HS-27A (cell line): ENCODE measurements at places on chromosomes 2 and 18.

DNA sequence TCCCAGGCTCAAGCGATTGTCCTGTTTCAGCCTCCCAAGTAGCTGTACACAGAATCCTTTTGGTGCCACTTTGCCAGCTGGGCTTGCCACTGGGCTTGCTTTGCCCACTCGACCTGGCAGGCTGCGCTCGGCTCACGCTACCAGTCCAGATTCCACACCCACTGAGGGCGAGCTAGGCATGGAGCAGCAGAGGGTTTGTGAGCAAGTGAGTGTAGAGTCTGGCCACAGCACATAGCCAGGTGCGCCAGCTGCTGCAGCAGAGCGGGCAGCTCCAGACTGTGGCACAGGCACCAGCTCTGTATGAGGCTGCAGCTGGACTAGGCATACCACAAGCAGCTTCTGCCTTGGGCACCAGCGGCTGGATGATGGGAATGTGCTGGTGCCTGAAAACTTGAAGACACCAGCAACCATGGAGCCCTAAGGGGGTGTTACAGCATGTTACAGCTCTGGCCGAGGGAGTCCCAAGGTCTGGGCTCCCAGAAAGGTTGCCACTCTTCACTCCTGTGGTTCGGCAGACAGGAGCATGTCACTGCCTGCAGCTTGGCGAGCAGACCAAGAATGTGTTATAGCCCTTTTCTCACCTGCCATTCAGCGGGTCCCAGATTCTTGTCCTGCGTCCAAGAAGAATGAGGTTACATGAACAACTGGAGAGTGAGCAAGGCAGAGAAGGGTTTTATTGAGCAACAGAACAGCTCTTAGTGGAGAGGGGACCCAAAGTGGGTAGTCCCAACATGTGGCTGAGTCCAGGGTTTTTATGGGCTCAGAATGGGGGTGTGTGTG, 12.9 kb downstream of the SMARCAL1 start:
- no peak for DNase-seq

GRCh38 chr2:68052717-68053422, 9.9 kb downstream of the C1D start:
- no peak for DNase-seq

- peak; percentile 97 for DNase-seq
Measured at GRCh38 chr2:12325806-12326205, 390.9 kb upstream of the TRIB2 start.

DNA sequence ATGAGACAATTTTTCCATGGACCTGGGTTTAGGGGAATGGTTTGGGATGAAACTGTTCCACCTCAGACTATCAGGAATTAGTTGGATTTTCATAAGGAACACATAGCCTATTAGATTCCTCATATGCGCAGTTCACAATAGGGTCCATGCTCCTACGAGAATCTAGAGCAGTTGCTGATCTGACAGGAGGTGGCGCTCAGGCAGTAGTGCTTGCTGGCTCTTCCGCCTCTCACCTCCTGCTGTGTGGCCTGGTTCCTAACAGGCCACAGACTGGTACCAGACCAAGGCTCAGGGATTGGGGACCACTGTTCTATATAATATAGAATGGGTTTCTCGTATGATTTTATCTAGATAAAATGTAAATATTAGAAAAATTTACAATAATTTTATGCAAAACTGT, 338.7 kb downstream of the CPS1 start:
- DNase-seq, result no peak

GRCh38 chr2:117997872-117998454, 15.9 kb downstream of the CCDC93 start:
- no peak for DNase-seq

DNA sequence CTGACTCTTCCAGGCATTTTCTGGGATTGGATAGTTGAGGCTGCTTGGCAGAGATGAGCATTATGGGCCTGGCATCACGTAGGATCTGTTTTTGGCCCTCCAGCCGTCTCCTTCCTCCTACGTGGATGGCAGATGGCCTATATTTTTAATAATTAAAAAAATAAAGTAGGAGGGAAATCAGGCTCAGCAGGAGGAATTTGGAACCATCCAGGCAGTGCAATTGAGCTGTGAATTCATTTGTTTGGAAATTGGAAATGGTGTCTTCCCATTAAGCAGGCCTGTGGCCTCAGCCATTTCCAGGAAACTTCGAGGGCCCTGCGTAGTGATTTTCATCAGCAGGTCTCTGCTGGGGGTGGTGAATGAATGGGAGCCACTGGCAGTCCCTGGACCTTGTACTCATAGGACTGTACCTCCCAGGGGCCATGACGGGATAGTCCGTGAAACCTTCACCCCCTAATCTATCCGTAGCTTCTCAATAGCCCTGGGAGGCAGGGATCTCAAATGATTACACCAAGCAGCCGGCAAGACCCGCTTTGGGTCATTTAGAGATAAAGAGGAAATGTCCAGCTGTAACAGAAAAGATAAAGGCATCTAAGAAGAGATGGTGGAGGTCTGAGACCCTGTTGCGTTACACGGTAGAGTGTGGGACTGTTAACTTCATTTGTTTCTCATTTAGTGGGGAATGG, 73.1 kb upstream of the TNP1 start:
- DNase-seq, result no peak

DNA sequence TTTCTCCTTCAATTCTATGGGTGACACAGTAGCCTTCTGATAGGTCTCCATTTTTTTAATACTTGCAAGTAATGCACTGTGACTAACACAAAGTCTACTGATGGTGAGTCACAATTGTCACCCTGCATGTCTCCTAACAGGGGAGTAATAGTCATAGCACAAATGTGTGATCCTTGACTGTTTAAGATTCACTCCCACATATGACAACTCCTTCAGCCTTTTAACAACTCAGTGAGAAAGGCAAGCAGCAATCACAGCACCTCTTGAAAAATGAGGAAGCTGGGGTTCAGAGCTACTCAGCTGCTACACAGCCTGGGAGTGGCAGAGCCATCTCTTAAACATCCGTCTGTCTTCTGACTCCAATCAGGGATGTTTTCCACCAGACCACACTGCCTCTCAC, 63.8 kb downstream of the EHD3 start:
- DNase-seq, result no peak

DNA sequence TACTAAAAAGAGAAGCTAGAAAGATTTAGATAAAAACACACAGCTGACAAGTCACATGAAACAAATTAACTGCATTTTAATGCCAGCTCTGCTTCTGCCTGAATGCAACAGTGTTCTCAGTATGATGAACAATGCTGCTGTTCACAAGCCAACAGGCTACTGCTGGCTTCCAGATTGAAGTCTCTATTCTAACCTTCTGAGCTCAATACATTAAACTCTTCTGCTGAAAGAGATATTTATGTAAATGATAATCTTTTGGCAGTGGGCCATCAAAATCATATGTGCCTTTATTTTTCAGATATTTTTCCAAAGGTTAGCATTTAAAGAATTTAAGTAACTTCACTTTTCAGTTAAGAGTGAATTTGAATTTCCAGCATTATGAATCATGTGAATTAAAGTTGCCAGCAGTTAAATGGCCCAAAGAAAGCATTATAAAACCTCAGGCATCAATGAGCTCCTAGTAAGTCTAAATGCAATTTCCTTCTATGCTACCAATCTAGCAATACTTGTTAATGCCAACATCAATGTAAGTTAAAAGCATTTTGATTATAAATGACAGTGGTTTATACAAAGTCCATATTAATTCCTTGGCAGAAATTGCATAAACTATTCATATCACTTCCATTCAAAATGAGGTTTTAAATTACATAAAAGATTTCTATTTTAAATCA, 72.4 kb downstream of the ID2 start:
- no peak for DNase-seq

GRCh38 chr2:28009732-28010131, 119.2 kb downstream of the BABAM2 start:
- DNase-seq, result no peak

GRCh38 chr2:138421971-138422335, 79.6 kb upstream of the SPOPL start:
- peak; percentile 69 for DNase-seq

DNA sequence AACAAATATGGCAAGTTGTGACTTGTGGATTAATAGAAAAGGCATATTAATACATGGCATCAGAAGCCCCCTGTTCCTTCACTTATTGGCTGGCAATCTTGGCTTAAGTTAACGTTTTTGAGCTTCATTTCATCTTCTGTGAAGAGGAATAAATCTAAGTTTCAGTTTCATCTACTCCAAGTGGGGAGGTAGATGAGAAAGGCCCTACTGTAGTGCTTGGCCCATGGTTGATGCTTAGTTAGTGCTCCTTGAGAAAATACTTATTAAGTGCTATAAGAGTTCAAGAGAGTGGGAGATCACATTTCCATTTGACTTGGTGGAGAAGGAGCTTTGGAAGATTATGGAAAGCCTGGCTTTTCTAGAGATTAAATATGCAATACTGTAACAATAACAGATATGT, 244.3 kb downstream of the BABAM2 start:
- no peak for DNase-seq

DNA sequence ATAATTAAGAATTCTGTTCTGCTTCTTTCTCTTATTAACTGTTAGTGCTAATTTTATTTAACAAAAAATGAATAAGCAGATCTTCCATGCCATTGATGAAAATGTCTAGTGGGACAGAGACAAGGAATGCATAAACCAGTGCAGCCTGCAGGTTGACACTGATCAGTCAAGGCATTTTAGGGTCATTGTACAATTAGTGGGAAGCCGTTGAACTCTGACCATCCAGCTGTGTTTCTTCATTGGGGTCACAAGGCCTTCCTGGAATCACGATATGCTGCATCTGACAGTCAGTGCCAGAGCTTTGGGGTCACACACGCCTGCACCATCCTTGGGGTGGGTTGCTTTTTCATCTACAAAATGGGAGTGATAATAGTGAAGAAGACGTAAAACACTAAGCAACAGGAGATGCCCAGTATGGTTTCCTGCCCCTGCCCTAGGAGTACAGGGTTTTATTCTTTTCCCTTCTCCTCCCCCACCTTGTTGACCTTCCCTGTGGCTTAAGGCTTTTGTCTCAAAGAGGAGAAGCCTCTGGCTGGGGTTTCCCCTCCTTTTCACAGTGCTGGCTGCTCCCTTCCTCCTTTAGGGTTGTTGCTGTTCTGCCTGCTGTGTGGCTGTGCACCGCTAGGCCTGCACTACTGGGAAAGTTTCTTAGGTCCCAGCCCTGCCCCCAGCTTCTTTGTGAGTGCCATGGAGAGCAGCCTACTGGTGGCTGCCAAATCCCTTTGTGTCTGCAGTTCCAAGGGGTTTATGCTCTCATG, 245.6 kb downstream of the TPGS2 start:
- DNase-seq, result no peak

DNA sequence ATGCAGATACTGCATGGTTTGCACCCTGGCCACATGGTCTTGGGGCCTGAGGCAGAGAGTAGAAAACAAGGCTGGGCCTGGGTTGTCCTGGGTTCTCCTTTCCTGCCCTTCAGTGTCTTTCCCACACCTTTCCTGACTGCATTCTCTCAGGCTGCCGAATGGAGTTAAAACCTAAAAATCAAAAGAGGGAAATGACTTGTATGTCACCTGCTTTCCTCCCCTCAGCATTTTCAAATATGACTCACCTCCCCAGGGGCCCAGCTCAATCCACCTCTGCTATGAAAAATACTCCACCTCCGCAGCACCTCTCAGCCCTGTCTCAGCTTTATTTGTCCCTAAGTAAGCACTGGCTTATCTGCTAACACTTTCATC, 457.8 kb upstream of the MEX3C start:
- no peak for DNase-seq

DNA sequence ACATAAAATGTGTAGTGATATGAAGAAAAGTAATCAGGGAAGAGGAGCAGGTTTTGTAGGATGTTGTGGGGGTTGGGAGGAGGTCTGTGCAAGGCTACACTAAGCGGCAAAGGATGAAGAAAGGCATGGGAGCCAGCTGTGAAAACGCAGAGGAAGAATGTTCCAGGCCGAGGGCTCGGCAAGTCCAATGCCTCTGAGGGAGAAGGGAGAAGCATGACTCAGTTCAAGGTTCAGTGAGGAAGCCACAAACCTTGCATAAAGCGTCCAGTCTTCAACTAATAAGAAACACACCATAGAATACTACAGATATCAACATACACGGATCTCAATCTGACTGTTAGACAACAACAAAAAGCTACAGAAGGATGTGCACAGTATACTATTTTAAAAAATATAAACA, 16.2 kb downstream of the EPB41L3 start:
- DNase-seq, result no peak

DNA sequence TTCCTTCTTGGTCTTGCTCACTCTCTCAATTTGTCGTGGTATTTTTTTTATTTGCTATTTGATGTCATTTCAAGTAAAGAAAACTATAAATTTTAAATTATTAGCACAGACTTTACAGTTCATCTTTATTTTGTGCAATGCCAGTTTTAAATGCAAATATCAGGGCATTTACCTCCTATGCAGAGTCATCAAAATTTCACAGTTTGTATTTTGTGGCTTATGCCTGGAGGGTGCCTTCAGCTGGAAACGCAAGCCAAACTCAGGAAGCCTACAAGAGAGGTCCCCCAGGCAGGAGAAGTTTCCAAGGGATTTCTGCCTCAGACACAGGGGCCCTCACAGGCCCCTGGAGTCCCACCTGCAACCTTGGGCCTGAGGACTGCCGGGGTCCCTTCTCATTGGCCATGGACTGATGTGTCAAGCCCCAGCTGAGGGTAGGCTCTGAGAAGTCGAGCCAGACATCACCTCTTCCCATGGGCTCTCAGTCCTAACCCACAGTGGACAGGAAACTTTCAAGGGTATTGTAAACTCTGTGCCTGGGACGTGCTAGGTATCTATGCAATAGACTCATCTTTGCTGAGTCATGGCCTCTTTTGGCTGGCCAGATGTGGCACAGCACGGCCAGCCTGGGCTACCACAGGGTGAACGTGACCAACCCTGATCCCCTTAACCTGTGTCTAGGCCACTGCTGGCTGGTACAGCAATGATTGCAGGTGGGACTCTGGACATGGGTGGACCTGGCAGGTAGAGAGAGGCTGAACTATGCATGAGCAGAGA, 236.5 kb downstream of the CELF4 start:
- no peak for DNase-seq

GRCh38 chr2:3442185-3442584, 62.7 kb downstream of the TRAPPC12 start:
- no peak for DNase-seq
